ENCODE measurements at places on chromosomes 5 and 9.

- no peak for DNase-seq
Measured at GRCh38 chr5:145946112-145946861, 9.9 kb downstream of the SH3RF2 start.

DNA sequence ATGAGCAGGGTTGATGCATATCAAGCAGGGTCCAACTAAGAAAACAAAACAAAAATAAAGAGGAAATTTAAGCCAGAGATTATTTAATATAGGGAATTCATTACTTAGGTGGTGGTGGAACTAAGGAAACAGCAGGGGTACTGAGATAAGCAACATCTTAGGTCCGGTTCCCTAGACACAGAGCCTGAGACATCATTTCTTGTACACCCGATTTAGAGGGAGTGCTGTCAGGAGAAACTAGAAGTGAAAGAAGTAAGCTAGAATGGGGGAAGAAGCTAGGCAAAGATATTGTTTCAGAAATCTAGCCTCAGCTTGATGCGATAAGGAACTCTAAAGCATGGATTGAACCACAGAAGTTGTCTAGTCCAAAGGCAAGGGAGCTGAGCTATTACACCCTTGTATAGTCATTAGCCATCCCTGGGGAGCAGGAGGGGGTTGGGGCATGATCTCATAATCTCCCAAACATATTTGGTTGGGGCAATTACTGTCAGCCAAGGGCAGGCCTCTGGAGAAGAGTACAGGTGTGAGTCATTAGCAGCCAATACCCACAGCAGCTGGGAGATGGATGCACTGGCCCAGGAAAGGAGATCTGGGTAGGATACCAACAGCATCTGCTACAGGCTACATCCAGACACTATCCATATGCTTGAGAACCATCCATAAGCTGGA is 194.5 kb downstream of the ARL15 start:
- no peak for DNase-seq

GRCh38 chr5:88673253-88674105 is 209.5 kb downstream of the MEF2C start:
- DNase-seq = no peak

GRCh38 chr5:113234546-113234945 is 200.2 kb downstream of the TSSK1B start:
- no peak for DNase-seq

GRCh38 chr5:64977779-64978178 is 209.0 kb downstream of the CWC27 start:
- no peak for DNase-seq

DNA sequence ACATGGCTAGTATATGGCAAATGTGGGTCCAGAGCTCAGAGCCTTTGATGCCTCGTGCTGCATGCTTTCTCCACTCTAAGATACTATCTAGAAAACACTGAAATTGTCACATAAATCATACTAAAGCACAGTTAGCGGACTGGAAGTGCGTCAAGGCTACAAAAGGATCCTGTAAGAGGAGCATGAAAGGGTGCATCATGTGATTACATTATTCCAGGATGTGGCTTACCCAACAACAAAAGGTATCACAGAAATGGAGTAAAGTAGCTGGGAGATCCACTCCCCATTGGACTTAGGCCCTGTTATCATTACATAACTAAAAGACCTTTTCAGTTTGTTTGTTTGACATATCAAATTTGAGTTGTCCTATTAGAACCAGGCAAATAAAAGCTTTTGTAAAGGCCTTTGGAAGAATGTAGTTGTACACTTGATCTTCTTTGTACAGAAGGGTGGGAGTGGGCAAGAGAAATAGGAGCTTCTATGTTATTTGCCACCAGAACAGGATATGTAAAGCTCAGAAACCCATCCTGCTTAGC is 6.9 kb downstream of the SLC31A1 start:
- DNase-seq = no peak

DNA sequence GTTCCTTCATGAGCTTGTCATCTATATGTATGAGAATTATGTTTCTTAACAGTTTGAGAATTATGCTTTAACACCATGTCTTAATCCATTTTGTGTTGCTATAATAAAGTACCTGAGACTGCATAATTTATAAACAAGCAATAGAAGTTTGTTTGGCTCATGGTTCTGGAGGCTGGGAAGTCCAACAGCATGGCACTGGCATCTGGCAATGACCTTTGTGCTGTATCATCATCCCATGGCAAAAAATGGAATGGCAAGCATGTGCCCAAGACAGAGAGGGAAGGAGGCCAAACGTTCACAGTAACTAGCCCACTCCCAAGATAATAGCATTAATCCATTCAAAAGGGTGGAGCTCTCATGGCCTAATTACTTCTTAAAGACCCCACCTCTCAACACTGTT is 67.6 kb downstream of the MTX3 start:
- no peak for DNase-seq

GRCh38 chr5:14458414-14458813 is 123.2 kb upstream of the OTULINL start:
- DNase-seq = no peak

GRCh38 chr9:125696106-125696647 is 10.8 kb downstream of the MAPKAP1 start:
- no peak for DNase-seq

GRCh38 chr9:127159325-127159801 is 36.9 kb upstream of the ANGPTL2 start:
- DNase-seq = no peak

DNA sequence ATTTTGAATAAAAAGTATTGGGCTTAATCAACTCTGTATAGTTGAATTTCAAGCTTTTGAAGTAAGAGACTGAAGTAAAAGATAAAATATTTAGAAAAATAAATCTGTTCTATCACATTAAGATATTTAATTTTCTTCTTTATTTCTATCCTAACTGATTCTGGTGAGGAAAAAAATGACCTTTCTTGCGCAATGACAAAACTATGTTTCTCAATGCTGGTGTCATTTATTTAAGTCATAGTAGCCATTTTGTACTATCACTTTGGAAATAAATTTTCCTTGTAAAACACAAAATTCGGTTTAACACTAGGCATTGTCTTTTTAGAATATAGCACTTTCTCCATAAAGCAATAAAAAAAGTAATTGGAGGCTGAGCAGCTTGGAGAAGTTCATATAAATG is 728.0 kb downstream of the CDH9 start:
- DNase-seq = no peak

- no peak for DNase-seq
Measured at GRCh38 chr5:132136906-132137305, 63.3 kb downstream of the CSF2 start.

DNA sequence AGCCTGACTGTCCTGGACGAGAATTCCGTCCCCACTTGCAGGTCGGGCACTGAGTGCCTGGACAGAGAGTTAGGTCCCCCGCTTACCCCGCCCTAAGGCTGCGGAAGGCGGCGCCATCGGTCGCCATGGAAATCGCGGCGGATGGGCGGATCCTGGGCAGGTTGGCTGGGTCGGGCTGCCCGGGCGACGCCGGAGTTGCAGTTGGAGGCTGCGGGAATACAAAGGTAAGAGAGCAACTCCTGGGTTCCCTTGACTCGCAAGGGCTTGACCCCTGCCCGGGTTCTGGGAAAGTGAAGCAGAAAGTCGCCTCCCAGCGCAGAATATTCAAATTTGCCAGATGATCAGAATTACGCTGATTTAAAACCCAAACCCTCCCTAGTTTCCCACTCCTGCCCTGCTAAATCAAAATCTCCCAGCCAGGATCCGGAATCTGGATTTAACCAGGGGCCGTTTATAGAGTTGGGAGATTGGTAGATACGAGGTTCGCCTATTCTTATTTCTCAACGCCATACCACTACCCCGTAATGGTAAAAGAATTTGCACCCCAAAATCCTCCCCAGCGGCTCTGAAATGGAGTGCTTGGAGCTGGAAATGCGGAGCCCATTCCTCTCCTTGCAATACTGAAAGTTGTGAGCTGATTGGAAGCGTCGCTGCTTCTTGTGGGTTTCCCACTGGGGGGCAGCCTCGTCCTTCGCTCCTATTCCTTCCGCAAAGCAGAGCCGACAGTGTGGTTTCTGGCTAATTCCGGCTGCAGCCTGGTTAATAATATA is 156.4 kb upstream of the RASEF start:
- peak; percentile 27 for DNase-seq

DNA sequence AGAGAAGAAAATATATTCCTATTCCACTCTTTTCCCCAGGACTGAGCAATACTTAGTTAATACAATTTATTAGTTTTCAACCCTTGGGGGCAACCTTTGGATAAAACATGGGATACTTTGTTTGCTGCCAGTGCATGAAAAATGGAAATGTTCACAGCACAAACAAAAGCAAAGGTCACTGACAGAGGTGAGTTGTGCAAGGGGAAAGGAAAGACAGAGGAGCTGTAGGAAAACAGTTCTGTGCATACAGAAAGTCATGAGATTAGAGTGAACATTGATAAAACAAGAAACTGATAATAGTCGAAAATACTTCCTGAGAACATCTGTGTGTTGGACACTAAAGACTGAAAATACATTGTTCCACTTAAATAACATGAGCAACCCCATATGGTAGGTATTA is 779.8 kb downstream of the TLE4 start:
- no peak for DNase-seq

DNA sequence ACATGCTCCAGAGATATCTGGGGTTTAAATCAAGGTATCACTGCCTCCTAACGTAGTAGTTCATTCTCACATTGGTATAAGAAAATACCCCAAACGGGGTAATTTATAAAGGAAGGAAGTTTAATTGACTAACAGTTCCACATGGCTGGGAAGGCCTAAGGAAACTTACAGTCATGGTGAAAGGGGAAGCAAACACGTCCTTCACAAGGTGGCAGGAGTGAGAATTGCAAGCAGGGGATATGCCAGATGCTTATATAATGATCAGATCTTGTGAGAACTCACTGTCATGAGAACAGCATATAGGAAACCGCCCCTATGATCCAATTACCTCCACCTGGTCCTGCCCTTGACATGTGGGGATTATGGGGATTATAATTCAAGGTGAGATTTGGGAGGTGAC is 1280.2 kb upstream of the C9orf72 start:
- DNase-seq = no peak

DNA sequence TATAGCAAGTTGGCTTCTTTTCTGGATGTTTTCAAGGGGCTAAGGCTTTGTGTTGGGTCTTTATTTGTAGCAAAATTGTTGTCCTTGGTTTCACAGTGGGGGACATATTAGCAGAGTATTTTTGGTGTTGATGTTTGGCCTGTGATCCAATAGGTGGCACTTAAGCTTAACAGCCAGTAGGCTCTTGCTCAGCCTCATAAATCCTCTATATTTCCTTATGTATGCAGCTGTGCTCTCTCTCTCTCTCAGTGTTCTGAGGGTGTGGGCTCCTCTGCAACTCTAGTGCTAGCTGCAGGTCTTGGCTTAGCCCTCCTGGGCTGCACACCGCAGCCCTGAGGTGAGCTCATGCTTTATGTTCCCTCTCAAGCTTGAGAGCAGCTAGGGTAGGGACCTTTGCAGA is 195.0 kb upstream of the GHR start:
- no peak for DNase-seq

- no peak for DNase-seq
Measured at GRCh38 chr5:14322437-14323187, 179.5 kb downstream of the TRIO start.

DNA sequence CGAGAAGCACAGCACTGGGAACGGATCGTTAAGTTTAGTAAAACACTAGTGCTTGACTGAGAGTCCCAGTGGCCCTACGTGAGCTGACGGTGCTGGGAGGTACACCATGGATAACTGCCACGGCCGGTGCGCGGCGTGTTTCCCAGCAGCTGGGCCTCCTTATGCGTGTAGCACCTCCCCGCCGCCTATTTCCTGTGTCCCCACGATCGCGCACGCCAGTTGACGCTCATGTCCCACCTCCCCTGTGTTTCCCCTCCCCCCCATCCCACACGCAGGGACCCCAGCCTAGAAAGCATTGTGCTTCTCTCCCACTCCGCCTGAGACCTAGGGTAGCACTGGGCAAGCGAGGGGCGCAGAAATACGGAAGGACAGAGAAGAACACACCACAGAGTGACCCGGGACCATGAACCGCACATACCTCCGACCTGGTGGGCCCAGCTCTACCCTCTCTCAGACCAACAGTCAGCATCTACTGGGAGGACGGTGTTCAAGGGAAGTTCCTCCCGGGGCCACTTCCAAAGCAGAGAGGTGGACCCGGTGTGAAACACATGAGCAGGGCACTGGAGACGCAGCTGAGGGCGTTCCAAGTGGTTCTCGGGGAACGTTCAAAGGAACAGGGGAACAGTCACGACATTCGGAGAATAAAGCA is 45.6 kb downstream of the DBH start:
- DNase-seq = no peak

DNA sequence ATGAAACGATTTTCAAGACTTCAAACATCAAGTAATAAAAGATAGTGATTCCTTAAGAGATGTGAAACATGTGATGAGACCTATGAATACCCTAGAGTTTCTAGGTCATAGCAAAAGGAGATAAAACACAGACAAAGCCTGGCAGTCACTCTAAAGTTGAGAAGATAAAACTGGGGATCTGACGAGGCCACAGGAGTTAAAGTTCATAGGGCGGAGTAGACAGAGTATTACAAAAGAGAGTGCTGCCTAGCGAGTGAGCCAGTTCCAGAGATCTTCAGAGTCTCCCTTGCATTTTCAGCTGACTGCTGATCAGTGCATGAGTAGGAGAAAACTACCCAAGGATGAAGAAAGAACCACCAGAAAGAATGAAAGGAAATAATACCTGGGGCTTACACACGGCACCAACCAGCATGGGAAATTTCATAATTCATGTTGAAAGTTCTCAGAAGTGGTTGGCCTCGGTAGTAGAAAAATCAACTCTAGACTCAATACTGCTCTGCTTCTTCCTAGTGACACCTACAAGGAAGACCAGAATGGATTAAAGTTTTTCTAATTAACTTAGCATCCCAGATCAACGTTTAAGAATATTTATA is 30.4 kb downstream of the FBXO4 start:
- no peak for DNase-seq

DNA sequence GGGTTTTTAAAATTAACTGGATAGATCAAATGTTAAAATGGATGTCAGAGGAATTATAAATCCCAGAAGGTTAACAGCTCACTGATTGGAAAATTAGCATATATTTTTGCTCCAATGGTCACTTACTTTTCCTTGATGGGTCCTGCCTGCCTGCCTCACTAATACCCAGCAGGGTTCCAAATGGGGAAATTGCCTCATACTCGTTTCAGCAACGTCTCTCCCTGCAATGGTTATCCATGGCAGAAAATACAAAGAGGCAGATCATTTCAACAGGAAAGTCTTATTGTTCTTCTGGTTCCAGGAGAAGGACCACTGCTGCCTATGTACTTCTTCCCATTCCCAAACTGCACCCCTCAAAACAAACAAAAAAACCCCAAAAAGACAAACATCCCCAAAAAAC is 71.3 kb downstream of the ERP44 start:
- no peak for DNase-seq

- DNase-seq = no peak
Measured at GRCh38 chr5:102341681-102342288, 45.7 kb upstream of the SLCO4C1 start.

GRCh38 chr5:151448038-151448985 is 909 bp downstream of the SLC36A1 start:
- DNase-seq = no peak

GRCh38 chr5:61231813-61232212 is 69.5 kb upstream of the SMIM15 start:
- DNase-seq = no peak

All from T-helper 2 cell (primary cell).